ENCODE measurements at places on chromosomes 4 and X.

GRCh38 chrX:139049465-139049864 lies 337.9 kb upstream of the FGF13 start:
- DNase-seq: no peak

DNA sequence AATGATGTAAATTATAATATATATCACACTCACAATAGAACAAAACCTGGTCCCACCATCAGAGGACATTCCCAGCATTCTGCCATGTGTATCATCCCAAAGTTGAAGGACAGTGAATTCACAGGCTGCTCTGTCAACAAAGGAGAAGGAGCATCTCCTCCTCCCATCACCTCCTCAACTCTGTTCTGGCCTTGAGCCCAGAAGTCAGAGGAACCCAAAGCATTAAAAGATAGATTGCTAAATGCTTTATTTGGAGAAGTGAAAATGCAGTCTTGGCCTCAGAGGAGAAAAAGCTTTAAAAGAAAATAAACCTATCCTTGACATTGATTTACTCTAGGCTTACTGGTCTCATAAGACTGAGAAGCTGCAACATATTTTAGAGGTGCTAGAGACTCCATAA lies 268.8 kb upstream of the RASGEF1B start:
- DNase-seq: no peak

- DNase-seq: no peak
These were observed 2.2 kb downstream of the RNF150 start for GRCh38 chr4:141130947-141131605.

DNA sequence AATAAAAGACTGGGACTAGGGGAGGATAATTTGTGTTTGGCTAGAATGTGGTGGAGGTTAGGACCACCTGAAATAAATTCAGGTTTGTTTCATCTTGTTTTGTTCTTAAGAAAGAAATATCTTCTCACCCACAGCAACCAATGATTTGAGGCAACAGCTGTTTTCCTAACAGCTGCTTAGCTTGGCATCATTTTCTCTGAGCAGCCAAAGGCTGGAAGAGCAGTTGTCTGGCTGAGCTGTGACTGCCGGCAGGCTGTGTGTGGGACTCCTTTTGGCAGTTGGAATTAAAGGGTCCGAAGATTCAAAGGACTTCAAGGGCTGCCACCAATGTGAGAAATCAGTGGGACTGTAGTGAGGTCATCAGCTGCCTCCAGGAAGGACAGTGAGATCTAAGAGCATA lies 5.0 kb downstream of the TRIM75 start:
- no peak for DNase-seq

- DNase-seq: no peak
These were observed 10.3 kb downstream of the VGLL1 start for GRCh38 chrX:136542281-136542680.

DNA sequence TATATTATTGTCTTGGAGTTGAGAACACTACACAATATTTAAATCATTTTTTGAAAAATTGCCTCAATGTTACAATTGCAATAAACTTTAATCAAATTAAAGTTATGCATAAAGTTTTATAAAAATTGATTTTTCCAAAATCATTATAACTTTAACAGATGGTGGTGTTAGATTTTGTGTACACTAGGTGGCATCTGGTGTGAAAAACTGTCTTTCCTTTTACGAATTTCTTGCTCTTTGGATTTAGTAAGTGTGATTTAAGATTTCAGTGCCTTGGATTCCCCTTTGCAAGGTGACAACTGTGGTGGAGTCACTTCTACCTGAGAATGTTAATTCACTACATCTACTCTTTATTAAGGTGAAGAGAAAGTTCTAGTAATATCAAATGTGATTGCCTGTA lies 91.6 kb downstream of the AREG start:
- peak; percentile 68 for DNase-seq

- peak; percentile 71 for DNase-seq
These were observed 927.5 kb upstream of the INTU start for GRCh38 chr4:126705266-126705665.

DNA sequence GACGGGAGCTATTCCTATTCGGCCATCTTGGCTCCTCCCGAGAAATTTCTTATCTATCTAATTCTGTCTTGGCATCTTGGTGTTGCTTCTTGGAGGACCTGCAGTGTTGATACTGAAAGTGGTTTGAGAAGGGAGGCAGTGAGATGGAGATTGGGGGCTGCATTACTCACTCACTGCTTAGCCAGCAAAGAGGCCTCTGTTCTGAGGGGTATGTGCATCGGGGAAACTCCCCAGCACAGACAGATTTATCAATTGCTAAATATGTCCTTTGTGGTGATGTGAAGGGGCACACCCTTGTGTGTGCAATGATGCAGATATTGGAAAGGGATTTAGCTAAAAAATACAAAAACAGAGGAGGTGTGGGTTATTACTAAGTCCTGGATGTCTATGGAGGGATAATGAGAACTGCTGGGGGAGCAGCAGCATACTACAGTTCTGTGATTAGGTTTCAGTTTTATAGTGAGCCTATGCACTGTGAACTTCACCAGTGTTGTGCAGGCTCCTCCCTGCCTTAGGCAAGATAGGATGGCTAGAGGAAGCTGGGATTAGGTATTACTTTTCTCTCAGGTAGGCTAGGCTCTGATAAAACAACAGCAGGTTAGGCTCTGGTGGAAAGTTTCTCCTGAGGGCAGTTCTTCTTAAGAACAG lies 279.0 kb downstream of the HS3ST1 start:
- no peak for DNase-seq

GRCh38 chr4:35925806-35926205 lies 318.5 kb downstream of the ARAP2 start:
- DNase-seq: no peak

Measured in cardiac fibroblast (primary cell).